AG09309 (cell line): ENCODE measurements at places on chromosomes 4 and X.

DNA sequence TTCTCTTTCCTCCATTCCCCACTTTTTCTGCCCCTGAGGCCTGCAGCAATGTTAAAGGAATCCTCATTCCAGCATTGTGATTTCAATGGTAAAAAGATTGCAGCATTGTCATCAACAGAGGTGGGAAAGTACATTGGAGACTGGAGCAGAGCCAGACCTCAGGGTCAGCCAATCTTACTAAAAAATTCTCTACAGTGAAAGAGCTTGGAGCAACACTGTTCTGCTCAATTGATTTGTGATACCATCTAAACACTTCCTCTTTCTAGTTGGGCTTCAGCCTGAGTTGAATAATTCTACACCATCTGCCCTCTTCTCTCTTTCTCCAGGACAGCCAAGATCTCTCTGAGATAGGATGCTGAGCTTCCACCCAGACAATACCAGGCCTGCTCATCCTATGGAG lies 176.5 kb downstream of the AR start:
- DNase-seq = no peak

- no peak for DNase-seq
Observed at GRCh38 chr4:140681201-140681600, 75.0 kb downstream of the TBC1D9 start.

DNA sequence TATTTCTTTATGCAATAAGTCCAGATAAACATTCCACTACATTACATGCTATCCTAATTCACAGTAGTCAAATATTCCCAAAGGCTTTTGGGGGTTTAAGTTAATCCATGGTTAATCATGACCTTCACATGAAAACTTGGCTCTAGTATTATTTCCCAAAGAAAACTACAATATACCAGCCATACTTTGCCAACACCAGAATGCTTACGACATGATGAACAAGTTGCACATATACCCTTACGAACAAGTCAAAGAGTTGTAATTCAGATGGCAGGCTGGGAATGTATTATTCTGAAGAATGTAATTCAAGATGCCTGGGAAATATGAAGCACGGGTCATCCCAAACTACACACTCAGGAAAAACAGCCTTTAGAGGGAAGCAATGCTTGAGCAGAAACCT lies 499.6 kb downstream of the PPARGC1A start:
- DNase-seq = no peak

DNA sequence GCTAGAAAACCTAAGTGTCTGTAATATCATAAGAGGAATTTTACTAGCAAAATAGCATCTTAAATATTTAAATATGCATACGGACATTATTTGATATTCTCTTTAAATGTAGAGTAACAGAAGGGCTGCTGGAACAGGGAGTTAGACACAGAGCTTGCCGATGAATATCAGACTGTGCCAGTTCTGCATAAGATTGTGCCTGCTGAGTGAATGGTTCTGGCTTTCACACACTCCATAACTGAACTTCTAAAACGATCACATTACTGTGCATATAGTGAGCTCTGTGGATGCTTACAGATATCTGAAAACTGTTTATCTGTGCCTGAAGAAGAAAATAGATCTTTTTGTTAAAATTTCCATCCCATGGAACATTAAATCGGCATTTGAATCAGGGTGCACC lies 867.4 kb upstream of the PCDH10 start:
- no peak for DNase-seq

DNA sequence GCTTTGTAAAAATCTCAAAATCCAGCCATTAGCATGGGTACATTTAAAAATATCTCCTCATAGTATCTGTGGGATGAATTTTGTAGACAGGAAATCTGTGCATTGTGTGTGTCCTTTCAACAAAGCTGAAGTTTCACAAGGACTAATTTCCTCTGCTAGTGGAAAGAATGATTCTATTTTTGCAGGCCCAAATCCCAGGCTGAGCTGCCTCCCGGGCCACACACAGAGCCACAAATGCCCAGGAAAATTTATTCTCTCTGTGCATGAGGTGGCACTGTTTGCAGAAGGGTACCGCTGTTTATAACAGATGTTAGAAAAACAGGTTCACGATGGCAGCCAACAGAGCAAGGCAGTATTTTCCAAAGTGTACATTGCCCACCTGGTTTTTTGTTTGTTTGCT lies 11.0 kb upstream of the VCX3B start:
- no peak for DNase-seq
